ENCODE measurements at places on chromosomes 4 and X.

DNA sequence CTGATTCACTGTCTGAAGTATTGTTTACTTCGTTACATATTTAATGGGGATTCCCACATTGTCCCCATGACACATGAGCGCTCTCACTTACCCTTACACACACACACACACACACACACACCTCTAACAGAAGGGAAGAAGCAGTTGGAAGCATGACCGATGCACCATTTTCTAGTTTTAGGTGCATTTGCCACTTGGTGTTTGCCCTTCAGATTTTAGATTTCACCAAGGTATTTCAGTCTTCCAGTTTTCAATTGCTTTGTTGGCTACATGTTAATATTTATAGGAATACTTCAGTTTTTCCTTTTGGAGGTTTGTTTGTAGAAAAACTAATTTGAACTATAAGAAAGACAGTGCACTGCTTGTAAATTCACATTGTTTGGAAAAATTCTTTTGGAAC, 3.1 kb downstream of the POU4F2 start:
- DNase-seq = no peak

- DNase-seq = no peak
These were observed 11.8 kb upstream of the HPGDS start for GRCh38 chr4:94354474-94354896.

DNA sequence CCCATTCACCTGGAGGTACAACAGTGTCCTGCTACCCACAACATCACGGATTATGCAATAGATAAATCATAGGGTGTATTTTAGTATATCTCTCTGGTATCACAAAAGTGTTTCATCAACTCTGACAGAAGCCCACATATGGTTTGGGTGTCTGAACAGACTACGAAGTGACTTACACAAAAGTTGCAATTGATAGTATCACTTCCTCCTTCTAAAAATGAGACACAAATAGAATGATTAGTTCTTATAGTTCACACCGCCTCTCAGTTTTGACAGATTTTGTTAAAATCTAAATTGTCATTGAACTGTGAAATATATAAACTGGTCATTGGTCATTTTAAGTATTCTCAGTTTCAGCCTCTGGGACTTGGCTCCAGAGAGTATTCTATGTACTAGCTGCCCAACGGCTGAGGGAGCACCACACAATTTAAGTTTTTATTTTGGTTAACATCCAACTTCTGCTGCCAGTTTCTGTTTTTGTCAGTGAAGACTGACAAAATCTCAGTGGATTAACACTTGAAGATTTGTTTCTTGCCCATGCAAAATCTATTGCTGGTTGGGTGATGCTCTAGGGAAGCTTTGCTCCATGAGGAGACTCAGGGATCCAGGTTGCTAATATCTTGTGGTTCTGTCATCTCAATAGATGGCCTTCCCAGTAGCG, 113.8 kb upstream of the PUDP start:
- DNase-seq = no peak

DNA sequence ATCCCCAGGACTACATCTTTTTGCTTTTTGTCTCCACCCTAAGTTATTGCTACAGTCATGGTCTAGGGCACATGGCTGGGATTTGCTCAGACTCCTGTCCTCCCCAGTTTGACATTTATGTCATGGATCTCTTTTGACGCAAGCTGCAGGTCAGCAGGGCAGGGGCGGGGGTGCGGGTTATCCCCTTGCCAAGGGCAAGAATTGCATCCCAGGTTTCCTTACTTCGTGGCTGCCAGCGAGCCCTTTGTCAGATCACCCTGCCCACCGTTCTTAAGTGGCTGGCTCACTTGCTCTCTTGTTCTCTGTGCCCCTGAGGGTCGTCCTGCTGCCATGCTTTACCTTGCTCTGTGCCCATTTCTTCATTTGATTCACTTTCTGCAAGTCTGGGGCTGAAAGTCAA, 21.1 kb upstream of the UBA1 start:
- no peak for DNase-seq

DNA sequence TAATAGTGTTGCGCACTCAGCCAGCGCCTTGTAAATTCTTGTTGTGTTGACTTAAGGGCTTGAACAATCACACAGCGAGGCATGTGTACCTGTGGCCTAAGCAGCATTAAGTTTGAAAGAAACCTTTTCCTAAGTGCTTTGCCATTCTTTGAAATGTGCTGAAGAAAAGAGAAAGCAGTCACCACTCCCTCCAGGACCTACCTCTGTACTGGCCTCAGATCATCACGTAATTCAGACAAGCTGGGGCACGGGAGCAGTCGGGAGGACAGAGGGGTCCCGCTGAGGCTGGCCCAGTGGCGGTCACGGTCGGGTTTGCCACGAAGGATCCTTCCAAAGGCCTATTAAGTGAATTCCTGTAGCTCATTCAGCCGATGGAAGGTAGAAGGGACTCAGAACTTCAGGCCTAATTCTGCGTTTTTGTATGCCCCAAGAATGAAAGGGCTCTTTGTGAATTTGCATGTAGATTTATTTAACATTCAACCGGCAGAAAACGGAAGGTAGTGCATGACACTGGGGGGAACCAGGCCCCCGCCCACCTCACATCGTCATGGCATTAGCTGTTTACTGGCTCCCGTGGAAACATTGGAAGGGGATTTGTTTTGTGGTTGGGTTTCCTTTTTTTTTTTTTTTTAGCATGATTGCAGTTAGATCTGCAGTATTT, 106.3 kb downstream of the TRAPPC11 start:
- DNase-seq = no peak

DNA sequence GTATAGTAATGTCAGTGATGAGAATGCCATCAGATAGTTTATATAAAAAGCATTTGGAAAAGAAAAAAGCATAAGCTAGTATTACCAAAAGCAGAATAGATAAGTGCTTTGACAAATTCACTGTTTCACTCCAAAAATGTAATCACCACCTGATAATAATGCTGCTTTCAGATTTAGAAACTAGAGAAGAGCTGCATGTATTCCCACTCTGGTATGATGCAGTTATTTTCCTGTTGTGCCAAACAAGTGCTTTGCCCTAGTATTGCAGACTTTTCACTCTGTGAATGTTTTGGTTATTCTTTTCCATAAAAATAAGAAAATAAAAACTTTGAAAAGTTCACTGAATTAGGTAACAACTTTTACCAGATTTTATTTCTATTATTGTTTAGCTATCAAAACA, 267.7 kb upstream of the TET2 start:
- no peak for DNase-seq

DNA sequence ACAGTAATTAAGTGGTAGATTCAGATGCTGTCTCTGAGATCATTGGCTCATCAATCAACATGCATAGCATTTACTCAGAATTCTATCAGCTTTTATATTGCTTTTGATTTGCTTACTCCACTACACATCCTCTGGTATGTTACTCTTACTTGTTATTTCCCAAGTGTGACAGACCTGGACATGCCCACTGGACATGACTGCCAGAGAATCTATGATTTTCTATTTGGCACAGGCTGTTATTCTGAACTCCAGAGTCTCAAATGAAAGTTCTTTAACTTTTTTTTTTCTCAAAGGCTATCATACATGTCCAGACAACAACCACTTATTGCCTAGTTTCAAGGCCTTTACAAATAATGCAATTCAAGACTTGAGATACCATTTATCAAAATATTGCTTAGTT, 116.1 kb upstream of the ARHGAP24 start:
- DNase-seq = no peak

DNA sequence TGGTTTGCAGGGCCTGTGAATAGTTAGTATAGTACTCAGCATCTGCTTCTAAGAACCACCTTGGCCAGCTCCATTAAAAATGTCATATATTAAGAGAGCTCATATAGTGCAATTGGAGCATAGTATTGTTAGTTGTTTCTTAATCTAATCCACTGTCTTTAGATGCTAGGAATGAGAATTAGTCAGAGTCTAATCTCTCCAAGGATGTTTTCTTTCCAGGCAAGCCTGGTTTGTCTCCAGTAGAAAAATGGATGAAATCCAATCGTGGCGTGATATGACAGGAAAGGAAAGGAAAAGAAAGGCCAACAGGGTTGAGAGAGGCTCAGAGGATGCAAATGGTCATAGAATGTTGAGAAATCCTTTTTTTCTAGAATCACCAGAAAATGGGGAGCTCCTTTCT, 15.0 kb upstream of the TMEM164 start:
- no peak for DNase-seq

DNA sequence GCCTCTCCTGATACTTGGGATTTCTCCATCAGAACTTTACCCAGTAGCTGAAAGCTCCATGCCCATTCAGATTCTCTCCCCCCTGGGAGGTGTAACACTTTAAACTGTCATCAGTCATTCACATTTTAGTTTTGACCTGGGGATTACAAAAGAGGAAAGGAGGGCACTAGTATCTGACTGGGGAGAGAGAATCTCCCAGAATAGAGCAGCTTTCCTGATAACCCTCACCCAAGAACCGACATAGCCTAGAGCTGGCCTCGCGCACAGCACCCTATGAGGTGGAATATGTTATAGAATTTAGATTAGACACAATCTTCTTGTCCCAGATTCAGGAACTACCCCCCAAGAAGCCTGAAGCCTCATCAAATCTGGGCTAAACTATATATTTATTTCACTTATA, 950.2 kb upstream of the TENM3 start:
- DNase-seq = no peak

DNA sequence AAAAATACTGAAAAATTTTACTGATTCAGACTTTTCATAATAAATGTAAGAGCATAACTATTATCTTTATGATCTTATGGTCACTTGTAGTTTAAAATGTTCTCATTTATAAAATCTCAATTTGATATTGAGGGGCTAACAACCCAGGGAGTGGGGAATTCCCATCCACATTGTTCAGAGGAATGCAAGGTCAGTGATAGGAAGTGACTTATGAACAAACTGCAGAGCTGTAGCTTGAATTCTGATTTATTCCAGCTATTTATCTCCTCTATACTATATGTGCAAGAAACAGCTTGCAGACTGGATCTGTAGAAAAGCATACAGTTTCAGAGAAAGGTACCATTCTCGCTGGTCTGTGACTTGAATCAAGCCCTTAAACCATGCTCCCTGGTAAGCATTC, 61.6 kb downstream of the SEC24D start:
- DNase-seq = no peak

DNA sequence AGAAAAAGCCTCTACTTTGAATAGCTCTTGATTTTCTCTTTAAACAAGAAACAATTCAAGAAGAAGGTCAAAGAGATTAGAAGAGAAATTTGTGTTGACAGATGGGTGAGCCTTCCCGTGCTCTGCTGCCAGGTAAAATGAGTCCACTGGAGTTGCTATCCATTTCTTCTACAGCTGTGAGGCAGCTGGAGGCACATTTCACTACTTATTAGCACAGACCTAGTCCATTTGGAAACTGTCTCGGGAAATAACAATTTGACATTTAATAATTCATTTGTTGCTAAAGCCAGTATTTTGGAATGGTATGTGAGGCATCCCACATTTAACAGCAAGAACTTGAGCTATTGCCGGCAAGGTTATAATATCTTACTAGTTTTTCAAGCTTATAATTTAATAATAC, 396.8 kb upstream of the GRIA3 start:
- no peak for DNase-seq

DNA sequence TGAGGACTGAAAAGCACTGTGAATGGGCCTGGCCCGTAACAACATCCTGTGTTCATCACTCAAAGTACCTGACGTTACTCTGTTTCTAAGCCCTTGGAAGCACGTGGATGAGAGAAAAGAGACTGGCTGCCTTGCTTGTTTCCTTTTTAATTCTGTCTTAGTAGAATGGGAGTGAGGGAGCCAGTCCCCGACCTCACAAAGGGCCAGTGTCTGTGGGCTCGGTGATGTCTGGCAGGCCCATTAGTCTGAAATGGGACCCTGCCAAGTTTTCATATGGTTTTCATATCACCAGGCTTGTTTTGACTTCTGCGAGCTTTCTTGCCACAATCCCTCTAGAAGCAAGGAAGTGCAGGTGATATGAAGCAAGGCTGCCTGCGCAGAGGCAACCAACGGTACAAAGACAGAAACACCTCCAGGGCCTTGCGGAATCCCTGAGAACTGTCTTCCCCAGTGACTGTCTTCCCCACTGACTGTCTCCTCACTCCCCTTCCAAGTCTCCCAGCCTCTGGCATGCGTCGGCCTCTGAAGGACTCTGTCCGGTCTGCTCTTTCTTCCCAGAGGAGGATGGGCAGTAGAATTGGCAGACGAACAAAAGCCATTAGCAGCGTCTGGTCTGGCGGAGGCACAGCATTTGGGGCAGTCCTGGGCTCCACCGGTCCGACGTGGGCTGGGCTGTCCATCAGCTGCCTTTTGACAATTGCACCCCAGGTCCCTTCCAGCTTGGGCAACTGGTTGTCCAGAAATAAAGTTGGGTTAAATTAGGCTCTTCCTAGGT, 20.2 kb upstream of the RASL11B start:
- DNase-seq = no peak

GRCh38 chr4:8916906-8917305, 45.3 kb upstream of the HMX1 start:
- no peak for DNase-seq

- no peak for DNase-seq
These were observed 23.1 kb upstream of the TLR7 start for GRCh38 chrX:12843668-12844279.

DNA sequence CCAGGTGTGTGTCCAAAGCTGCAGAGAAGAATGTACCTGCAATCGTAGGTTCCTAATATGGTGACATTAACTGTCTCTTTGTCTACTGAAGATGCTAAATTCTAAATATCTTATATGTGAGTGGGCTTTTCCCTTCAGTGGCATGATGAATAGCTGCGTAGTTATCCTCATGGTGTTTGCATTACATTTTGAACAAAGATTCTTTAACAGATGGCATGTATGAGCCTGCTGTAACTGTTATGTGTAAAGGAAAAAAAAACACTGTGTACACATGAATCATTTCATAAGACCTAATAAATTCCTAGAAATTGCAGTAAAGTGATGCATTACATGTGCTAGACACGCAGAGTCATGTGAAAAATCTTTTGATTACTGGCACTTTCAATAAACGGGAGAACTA, 288.0 kb downstream of the SH2D1A start:
- no peak for DNase-seq

- DNase-seq = no peak
These were observed 42.9 kb downstream of the AFF1 start for GRCh38 chr4:86977621-86978184.

DNA sequence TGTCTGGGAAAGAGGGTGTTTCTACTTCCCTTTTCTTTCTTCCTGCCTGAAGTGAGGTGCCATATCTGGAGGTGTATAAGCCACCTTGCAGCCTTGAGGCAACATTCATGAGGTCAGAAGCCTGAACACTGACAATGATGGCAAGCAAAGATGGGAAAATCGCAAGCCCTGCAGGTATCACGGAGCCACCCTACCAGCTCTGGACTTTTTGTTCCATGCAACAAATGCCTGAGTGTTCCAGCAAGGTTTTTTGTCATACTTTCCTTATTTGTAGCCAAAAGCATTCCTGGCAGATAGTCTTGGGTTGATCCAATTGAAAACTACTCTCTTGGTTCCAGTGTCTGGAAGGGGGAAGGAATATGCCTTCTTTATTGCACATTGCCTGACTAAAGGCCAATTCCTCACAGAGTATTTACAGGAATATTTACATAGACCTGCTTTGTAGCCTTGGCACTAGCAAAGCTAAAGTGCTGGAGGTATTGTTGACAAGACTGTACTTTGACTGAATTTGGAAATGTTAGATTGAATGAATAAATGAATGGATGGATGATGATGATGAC, 14.4 kb upstream of the SOD3 start:
- DNase-seq = no peak

GRCh38 chr4:69860521-69861298, 765 bp upstream of the SULT1E1 start:
- no peak for DNase-seq

GRCh38 chr4:55637272-55637820, 1.2 kb upstream of the NMU start:
- peak; percentile 52 for DNase-seq
